NCI-H187 (cell line): ENCODE measurements at places on chromosomes 1 and 21.

- no peak for DNase-seq
Measured at GRCh38 chr1:45730780-45731319, 19.6 kb downstream of the IPP start.

DNA sequence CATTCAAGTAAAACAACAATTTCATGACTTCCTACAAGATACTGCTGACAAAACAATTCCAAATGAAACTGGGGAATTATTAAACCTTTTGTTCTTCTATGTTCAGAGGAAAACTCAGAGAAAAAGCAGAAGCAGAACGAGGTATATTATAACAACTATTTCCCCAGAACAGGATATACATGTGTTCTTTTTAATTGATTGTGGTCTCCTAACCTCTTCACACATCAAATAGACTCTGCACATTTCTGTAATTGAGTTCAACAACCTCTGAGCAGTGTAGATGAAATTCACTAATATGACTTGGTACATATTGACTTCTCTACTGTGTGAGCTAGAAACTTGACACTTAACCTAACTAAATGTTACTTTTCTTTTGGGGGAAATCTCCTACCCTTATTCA is 584.2 kb downstream of the NEGR1 start:
- DNase-seq = no peak

- no peak for DNase-seq
Measured at GRCh38 chr1:89611721-89612120, 21.2 kb upstream of the LRRC8C start.

- no peak for DNase-seq
Measured at GRCh38 chr21:31045841-31046240, 7.6 kb upstream of the KRTAP19-8 start.

- DNase-seq = no peak
Measured at GRCh38 chr1:200856716-200857357, 15.9 kb upstream of the GPR25 start.
